ENCODE measurements at places on chromosomes 3 and 15.

DNA sequence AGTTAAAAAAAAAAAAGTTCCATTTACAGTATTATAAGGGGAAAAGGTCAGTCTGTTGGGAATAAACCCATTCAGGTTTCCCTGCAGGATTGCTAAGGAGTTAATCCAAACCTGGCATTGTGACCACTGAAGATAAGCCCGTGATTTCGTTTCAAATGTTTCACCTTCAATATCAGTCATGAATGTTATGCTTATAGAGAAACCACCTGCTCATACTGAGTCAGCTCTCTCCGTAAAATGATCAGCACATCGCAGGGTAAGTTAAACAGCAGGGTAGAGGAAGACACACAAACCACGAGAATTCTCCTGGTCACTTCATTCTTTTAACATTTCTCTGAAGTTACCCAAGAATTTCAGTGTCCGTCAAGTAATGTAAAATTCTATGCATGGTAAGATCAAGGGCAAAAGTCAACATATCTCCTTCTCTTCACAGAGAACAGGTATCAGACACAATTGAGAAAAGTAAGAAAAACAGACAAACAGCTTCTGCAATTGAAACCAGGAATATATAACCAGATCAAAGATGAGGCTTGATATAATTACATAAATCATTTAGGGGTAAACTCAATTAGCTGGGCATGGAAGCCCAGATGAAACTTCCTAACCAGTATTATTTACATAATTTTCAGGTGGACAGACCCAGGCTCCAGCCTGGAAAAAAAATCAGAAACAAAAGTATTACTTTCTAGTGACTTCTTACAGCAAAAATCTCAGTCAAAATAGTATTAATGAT lies 67.6 kb upstream of the ARHGEF3 start:
- no peak for DNase-seq

GRCh38 chr15:78396186-78396814 lies 41.7 kb upstream of the IREB2 start:
- DNase-seq: no peak

- DNase-seq: no peak
These were observed 1.0 kb upstream of the CEP70 start for GRCh38 chr3:138594935-138595610.

DNA sequence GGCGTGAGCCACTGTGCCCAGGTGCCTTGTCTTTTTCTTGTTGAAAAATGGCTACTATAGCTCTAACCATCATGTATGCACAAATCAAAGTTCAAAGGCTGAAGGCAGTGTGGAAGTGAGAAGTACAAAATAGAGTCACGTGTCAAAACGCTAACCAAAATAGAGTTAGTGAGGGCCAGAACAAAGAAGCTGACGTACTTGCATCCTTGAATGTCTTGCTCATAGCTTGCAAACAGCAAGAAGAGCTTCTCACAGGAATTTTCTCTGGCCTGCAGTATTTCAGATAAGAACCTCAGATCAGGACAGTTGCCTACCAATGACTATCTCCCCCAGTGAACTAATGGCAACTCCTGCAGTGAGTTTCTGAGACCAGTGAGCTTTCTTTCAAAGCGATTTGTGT lies 713.5 kb downstream of the GRM7 start:
- DNase-seq: no peak

DNA sequence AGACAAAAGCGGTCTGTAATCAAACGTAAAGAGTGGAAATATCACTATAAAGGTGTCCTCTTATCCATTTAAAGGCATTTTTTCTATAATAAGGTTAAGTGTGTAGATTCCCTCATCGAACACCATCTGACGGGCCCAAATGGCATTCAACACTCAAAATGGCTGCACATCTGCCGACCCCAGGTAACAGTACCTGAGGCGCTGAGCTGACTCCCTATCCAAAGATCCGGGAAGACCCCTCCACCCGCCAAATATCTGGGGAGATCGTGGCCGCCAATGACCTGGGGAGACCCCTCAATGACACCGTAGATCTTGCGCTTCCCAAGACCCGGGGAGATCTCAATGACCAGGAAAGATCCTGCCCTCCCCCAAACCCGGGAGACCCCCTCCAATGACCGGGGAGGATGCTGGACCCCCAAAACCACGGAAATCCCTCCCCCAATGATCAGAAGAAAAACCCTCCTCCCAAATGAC lies 476 bp downstream of the IP6K2 start:
- no peak for DNase-seq

GRCh38 chr3:35970793-35971192 lies 331.5 kb downstream of the ARPP21 start:
- no peak for DNase-seq

DNA sequence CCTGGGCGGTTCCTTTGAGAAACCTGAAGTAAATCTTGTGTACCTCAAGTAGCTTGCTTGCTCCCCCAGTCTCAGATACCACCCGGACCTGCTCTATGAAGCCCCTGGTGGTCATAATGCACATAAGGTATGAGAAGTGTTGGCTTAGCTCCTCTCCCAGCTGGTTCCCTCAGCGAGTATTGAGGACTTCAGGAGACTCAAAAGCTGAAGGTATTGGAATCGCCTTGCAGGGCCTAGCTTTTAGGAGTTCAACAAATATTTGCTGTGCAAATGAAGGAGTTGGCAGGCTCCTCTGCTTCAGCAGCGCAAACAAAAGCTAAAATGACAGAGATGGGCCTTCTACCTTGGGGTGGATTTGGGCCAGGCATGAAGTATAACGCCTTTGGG lies 1.7 kb downstream of the CMTM8 start:
- DNase-seq: no peak

DNA sequence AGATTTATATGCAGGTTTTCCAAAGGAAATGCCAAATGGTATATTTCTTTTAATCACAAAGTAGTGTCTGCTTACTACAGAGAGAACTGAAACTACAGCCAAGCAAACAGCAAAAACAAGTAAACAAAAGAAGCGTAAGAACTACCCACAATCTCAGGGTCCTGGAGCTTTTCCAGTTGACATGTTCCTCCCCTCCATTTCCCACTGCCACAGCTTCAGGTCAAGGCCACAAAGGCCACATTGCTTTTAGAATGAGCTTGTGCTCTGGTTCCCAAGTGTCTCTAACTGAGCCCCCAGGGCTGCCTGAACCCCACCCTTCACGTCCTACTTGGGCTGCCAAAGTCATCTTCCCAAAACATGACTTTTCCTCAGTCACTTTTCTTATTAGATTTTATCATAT lies 24.1 kb downstream of the CTDSPL start:
- no peak for DNase-seq

DNA sequence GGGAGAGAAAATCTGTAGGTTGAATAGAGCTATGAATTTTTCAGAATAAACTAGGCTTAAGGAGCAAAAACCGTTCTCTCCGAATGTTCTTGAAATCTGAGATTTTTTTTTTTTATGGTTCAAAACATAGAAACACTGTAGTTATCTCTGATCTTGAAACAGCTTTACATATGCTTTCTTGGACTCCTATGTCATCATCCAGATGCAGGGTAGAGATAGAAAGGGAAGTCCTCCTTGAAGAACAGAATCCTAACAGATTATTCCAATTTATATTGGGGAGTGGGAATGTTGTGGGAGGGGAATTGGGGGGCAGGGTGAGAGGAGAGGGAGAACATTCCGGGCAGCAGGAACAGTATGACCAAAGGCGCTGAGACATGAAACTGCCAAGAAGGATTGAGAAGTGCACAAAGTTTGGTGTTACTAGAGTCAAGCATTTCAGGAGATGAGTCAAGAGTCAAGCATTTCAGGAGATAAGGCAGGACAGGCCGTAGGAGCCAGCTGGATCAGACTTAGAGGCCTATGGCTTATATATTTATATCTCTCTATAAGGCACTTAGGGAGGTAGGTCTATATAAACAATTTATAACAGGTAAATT lies 21.9 kb upstream of the ST3GAL6 start:
- DNase-seq: no peak

- DNase-seq: no peak
These were observed 20.6 kb downstream of the SMAD3 start for GRCh38 chr15:67085818-67086636.

DNA sequence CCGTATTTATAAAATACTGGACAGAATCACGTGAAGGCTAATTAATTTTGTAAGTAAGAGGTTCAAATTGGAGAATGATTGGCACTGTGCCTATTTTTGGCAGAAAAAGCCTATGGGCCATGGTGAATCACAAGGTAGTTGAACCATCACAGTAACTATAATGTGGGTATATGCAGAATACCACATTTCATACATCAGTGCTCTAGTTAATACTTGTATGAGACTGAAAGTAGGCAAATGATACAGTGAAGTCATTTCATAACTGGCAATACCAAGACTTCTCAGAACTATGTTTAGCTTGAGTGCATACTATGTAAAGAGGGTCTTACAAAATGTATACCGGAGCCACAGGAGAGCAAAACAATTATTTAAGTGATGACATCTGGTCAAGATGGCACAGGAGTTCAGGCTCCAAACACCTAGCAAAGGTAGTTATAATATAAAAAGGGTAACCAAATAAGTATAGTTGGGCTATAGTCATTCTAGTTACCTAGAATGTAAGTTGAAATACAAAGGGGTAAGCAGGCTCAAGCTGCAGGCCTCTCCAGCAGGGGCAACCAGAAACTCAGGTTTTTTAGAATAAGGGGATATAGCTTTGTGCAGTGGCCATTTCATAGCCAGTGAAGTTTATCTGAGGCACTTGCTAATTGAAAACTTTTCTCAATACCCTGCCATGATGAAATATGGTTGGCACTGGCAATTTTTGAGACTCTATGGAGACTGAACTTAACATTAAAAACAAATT lies 19.1 kb downstream of the GPR160 start:
- no peak for DNase-seq

GRCh38 chr3:146974001-146974400 lies 368.9 kb upstream of the PLSCR5 start:
- no peak for DNase-seq

DNA sequence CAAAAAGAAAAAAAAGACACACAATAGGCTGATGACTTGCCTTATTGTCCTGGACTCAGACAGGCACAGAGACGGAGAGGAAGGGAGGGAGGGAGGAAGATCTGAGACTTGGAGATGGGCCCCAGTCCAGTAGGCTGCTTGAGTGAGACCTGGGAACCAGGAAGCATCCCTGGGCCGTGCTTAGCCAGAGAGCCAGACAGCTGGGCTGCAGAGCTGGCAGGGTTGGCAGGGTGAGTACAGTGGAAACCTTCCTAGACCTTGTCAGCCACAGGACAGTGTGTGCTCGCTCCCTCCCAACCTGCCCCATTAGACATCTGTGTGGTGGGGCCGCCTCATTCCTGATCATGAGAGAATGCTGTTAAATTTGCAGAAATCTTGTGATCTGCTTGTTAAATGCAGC lies 107.9 kb upstream of the ALDH1A3 start:
- no peak for DNase-seq

- no peak for DNase-seq
These were observed 171.8 kb downstream of the TMEM108 start for GRCh38 chr3:133209871-133210550.

DNA sequence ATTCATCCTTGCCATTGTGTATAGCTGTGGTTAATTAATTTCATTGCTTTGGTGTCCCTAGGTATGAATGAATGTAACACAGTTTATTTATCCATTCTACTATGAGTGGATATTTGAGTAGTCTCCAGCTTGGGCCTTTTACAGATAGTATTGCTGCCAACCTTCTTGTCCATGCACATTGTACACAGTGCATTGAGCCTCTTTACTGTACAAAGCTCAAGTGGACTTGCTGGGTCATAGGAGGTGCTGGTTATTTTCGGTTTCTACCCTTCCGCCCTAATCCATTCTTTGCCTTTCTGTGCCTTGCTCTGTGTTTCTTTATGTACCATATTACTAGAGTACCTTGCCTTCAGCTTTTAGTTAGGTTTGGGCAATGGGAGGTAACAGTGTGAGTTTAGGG lies 60.7 kb downstream of the DUT start:
- DNase-seq: no peak

DNA sequence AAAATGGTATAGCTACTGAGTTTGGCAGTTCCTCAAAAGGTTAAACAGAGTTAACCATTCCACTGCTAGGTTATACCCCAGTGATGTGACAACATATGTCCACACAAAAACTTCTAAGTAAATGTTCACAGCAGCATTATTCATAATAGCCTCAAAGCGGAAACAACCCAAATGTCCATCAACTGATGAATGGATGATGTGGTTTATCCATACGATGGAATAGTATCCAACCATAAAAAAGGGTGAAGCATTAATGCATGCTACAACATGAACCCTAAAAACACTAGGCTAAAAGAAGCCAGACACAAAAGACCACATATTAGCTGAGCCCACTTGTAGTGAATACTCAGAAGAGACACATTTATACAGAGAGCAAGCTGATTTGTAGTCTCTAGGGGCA lies 9.0 kb downstream of the XXYLT1 start:
- no peak for DNase-seq

DNA sequence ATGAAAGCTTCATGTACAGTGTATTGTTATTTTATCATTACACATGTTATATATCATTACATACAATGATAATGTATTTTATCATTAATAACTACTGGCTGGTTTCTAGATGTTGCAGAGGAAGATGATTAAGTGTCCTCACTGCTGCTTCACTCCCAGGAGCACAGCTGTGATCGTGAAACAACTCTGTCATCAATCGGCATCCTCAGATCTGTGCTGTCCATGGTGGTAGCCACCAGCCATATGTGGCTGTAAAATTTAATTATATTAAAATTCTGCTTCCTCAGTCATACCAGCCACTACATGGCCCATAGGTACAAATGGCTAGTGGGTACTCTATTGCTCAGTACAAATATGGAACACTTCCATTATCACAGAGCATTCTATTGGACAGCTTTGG lies 379.4 kb upstream of the CFAP20DC start:
- no peak for DNase-seq

- no peak for DNase-seq
These were observed 45.8 kb upstream of the FBXL22 start for GRCh38 chr15:63551400-63551799.

- no peak for DNase-seq
These were observed 742 bp downstream of the PLA2G4F start for GRCh38 chr15:42155546-42156242.

- no peak for DNase-seq
These were observed 26.5 kb downstream of the RFTN1 start for GRCh38 chr3:16486951-16487480.

DNA sequence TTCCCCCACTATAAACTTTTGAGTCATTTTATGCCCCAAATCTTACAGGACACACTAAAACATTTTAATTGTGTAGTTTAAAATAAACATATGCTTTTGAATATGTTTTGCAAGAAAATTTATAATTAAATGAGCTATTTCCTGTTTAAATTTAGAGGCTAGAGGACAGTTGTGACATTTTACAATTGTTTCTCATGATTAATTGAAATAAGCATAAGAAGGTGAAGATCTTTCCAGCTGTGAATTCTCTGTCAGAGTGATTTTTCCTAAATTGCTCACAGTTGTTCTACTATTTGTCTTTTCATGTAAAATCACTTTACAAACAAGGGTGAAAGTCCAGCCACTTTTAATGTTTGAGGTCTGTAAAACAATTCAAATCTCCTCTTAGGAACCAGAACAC lies 892.3 kb downstream of the CADM2 start:
- DNase-seq: no peak

DNA sequence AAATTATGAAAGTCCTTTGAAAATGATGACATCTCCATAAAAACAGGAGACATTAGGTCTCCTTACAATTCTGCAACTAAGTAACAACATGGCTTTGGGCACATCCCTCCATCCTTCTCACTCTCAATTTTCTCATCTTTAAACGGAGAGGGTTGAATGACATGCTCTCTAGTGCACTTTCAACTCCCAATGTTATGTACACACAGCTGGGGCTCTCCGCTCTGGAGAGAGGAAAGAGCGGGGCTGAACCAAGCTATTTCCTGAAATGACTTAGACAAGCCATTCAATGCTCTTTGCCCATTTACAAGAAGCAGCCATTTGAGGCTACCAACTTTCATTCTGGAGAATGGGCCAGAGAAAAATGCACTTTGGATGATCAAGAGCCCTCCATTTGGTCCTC lies 144.2 kb upstream of the BNIP2 start:
- no peak for DNase-seq

Data from stimulated activated CD8-positive, alpha-beta memory T cell treated with anti-CD3 and anti-CD28 coated beads, Interleukin-15, amount 100 ng/mL, for 24 hours (primary cell).